T-helper 17 cell (primary cell): ENCODE measurements at places on chromosomes 11 and 22. TPM values are rescaled to one million over a fixed set of nuclear protein-coding genes. Genes with fewer than 3 reads are reported as not detected.

DNA sequence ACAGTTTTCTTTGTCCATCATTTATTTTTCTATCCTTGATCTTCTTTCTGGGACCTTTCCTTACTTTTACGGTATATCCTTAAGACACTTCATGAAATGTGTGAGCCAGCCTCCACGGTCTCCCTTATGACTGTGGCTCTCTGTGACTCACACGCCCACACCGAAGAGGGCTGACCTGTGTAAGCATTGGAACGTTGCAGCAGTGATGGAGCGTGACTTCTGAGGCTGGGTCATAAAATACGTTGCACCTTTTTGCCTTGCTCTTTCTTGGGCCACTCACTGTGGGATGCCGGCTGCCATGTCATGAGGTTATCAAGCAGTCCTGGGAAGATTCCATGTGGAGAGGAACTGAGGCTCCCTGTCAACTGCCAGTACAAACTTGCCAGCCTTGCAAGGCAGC, 96.3 kb upstream of the RAB1B start:
- H3K4me3 ChIP-seq, result no peak overlapping the region
- H3K4me1 ChIP-seq, result peaks cover 22% of the 10 kb centered on the region
- DNase-seq, result no peak

DNA sequence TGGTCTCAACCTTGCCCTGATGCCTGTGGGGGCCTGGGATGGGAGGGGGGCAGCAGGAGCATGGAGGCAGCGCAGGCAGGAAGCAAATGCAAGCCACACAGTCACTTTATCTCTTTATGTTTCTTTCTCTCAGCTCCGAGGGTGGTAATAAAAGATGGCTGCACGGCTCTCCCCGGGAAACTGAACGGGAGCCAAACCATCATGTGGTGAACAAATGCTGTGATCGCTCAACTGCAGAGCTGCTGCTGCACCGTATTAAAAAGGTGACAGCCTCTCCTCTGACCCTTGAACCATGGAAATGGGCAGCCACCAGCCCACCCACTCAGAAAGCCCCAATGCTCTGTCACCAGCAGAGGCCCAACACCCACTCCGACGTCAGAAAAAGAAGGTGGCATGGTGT, 110.0 kb downstream of the TIMP3 start:
- H3K4me1 ChIP-seq, result no peaks in the 10 kb centered on the region
- peaks cover 8% of the 10 kb centered on the region for H3K27me3 ChIP-seq
- no peak overlapping the region for H3K4me3 ChIP-seq

TRIM49 gene
- total RNA-seq, result not detected

DNA sequence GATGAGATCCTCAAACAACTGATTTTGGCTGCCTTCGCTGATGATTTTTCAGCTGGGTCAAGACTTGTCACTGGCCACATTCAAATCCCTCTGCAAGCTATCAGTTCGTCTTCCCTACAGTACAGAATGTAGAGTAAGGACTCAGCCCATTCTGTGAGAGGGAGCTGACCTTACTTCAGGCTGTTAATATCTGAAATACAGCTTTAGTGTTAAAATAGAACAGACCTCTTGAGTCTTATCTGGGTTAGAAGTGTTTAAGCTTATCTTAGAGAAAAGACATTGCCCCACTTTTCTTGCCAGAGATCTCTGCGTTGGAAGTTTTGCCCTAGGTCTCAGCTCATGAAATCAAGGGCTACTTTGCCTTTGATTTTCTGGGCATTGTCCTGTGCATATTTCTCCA, 383.4 kb upstream of the LARGE1 start:
- H3K27ac ChIP-seq, result no peak overlapping the region
- H3K36me3 ChIP-seq, result no peaks in the 10 kb centered on the region
- no peaks in the 10 kb centered on the region for H3K27me3 ChIP-seq
- H3K4me3 ChIP-seq, result no peak overlapping the region

DNA sequence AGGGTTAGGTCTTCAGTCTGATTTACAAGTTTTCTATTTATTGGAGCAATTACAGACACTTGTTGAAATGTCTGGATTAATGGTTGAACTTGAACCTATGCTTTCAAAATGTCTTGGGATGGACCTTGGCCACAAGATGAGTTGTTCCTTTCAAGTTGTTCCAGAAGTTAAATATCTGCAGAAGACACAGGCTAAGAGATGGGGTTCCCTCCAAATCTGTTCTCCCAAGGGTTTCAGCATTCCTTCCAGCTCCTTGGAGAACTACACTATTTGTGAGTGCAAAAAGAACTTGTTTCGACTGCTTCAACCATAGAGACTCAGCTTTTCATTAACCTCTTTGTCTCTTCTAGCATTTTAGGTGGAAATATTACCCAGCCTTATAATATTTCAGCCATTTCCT, 189.0 kb upstream of the BLID start:
- H3K27me3 ChIP-seq, result peaks cover 22% of the 10 kb centered on the region
- DNase-seq, result no peak
- H3K27ac ChIP-seq, result no peak overlapping the region
- H3K36me3 ChIP-seq, result no peaks in the 10 kb centered on the region

DNA sequence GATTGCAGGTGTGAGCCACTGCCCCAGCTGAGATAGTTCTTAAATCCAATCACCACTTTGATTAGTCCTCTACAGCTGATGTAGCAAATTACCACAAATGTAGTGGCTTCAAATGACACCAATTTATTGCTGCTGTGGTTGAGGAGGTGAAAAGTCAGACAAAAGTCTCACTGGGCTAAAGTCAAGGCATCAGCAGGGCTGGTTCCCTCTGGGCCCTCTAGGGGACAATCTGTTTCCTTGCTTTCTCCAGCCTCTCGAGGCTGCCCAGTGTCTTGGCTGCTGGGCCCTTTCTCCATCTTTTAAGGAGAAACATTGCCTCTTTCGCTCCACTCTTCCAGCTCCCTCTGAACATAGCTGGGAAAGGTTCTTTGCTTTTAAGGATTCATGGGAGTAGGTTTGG, 50.5 kb upstream of the SHANK2 start:
- H3K27me3 ChIP-seq, result peaks cover 62% of the 10 kb centered on the region
- H3K4me3 ChIP-seq, result no peak overlapping the region
- H3K4me1 ChIP-seq, result peaks cover 5% of the 10 kb centered on the region
- no peaks in the 10 kb centered on the region for H3K36me3 ChIP-seq
- no peak overlapping the region for H3K27ac ChIP-seq
- no peak for DNase-seq

DNA sequence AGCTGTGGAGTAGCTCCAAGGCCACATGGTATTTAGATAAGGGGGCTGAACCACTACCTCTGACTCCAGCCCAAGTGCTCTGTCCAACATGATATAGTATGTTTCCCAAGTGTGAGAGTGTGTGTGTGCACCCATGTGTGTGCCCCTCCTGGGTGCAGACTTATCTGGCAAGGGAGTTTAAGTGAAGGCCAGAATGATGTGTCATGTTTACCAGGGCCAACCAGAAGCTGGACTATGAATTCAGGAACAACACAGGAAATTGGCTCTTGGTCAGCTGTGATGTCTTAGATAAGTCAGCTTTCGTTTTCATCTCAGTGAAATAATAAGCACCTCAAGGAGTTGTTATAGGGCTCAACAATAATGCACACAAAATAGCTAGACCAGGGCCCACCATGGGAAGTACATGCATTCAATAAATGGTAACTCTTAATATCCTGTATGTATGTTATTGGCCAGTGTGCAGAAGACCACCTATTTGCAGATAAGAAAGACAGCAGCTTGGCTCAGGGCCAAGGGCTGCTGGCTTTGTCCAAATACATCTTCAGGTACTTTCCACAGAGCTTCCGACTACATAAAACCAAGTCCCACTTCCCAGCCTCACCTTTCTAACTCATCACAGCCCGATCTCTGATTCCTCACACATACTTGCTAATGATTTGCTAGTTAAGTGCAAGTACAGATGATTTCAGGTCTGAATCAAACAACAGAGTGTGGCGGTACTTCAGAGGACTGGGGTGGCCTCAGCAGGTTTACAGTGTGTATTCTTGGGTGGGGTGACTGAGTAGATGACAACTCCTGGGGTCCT, 120.9 kb downstream of the ME3 start:
- no peak overlapping the region for H3K4me3 ChIP-seq
- no peak for DNase-seq
- peaks cover 2% of the 10 kb centered on the region for H3K36me3 ChIP-seq
- no peak overlapping the region for H3K27ac ChIP-seq
- no peaks in the 10 kb centered on the region for H3K4me1 ChIP-seq
- H3K27me3 ChIP-seq, result no peaks in the 10 kb centered on the region

- H3K4me3 ChIP-seq, result no peak overlapping the region
- DNase-seq, result no peak
- H3K36me3 ChIP-seq, result no peaks in the 10 kb centered on the region
- H3K4me1 ChIP-seq, result peaks cover 4% of the 10 kb centered on the region
Observed at GRCh38 chr22:17131686-17132085, 10.5 kb upstream of the TMEM121B start.

GRCh38 chr11:111696556-111696955, 69.6 kb downstream of the PPP2R1B start:
- peaks cover 2% of the 10 kb centered on the region for H3K36me3 ChIP-seq
- no peak overlapping the region for H3K27ac ChIP-seq

GRCh38 chr11:59918987-59919589, 19.1 kb upstream of the OOSP1 start:
- H3K27ac ChIP-seq, result no peak overlapping the region
- H3K4me1 ChIP-seq, result no peaks in the 10 kb centered on the region
- no peaks in the 10 kb centered on the region for H3K27me3 ChIP-seq
- no peaks in the 10 kb centered on the region for H3K36me3 ChIP-seq
- no peak for DNase-seq

- H3K27me3 ChIP-seq, result peaks cover 6% of the 10 kb centered on the region
- peaks cover 3% of the 10 kb centered on the region for H3K4me1 ChIP-seq
- DNase-seq, result no peak
- H3K4me3 ChIP-seq, result peak overlapping the region; percentile 41
Observed at GRCh38 chr22:30882184-30882717, 86.3 kb downstream of the MORC2 start.

SCUBE1 gene
- not detected for total RNA-seq

RNH1 gene
- total RNA-seq, result 108 TPM

P2RX6 gene
- total RNA-seq, result 1.0 TPM

- DNase-seq, result no peak
- peaks cover 15% of the 10 kb centered on the region for H3K4me1 ChIP-seq
- H3K27ac ChIP-seq, result no peak overlapping the region
- H3K36me3 ChIP-seq, result peaks cover 2% of the 10 kb centered on the region
- H3K4me3 ChIP-seq, result peak overlapping the region; percentile 90
Observed at GRCh38 chr11:76209375-76209972, 3.2 kb upstream of the WNT11 start.

- no peak overlapping the region for H3K4me3 ChIP-seq
- no peaks in the 10 kb centered on the region for H3K36me3 ChIP-seq
- H3K27me3 ChIP-seq, result peaks cover 45% of the 10 kb centered on the region
- H3K4me1 ChIP-seq, result no peaks in the 10 kb centered on the region
- no peak for DNase-seq
Observed at GRCh38 chr11:8368194-8368593, 104.5 kb upstream of the LMO1 start.

DDI1 gene
- not detected for total RNA-seq

DNA sequence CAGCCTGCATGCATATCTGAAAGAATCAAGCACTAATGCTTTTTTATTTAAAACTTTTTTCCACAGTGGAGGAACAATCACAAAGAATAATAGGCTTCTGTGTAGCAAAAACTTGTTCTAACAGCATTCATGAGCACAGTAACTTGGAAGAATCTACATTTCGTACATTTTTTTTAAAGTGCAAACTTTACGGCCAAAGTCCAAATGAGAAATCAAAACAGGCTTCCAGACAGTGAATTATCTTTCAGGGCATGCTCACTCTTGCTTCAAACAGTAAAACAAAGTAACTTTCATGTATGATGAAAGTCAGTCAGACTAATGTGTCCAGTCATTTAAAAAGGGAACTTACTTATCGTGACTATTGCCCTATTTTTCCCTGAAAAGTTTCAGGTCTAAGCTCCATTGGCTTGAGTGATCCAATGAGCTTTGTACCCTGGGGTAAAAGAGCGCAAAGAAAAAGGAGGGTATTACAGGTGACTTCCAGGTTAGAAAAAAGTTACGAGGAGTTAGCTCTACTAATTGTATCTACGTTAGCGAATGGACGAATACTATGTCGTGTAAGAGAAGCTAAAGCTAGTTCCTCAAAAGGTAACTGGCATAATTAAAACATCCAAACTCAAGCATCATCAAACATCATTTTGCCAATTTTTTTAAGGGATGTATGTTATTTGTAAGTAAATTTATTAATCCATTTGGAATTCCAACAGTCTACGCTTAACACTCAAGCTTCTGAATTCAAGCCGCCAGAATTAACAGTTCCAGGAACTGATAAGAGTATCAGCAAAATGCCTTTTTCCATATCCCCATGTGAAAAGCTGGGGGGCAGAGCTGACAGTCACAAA, 1.7 kb downstream of the PICALM start:
- H3K4me3 ChIP-seq, result peak overlapping the region; percentile 100
- H3K36me3 ChIP-seq, result peaks cover 8% of the 10 kb centered on the region

RBM14 gene
- total RNA-seq, result 398 TPM

OR52I1 gene
- not detected for total RNA-seq

DNA sequence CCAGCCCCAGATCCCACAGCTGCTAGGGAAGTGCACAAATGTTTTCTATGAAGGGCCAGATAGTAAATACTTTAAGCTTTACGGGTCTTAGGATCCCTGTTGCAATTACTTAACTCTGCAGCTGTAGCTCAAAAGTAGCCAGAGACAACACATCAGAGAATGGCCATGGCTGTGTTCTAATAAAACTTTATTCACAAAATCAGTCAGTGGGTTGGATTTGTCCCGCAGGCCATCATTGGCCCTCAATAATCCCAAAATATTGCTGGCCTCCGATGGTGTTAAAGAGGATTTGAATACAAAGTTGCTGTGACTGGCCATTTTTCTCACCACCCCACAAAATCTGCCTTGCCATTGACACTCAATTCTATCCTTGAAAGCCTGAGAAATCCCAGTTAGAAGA, 49.6 kb downstream of the ISX start:
- H3K27me3 ChIP-seq, result peaks cover 31% of the 10 kb centered on the region
- no peak overlapping the region for H3K4me3 ChIP-seq
- no peaks in the 10 kb centered on the region for H3K4me1 ChIP-seq
- H3K27ac ChIP-seq, result no peak overlapping the region
- H3K36me3 ChIP-seq, result no peaks in the 10 kb centered on the region

- H3K27ac ChIP-seq, result no peak overlapping the region
- no peaks in the 10 kb centered on the region for H3K27me3 ChIP-seq
- DNase-seq, result no peak
- H3K36me3 ChIP-seq, result no peaks in the 10 kb centered on the region
- H3K4me3 ChIP-seq, result no peak overlapping the region
- H3K4me1 ChIP-seq, result no peaks in the 10 kb centered on the region
Observed at GRCh38 chr11:92455210-92455790, 230.7 kb downstream of the FAT3 start.

GRCh38 chr22:36830601-36831000, 13.8 kb upstream of the PVALB start:
- peak overlapping the region; percentile 69 for H3K4me3 ChIP-seq
- peaks cover 2% of the 10 kb centered on the region for H3K36me3 ChIP-seq
- peaks cover 55% of the 10 kb centered on the region for H3K27me3 ChIP-seq
- peak overlapping the region; percentile 21 for H3K27ac ChIP-seq

HSPB2 gene
- not detected for total RNA-seq

RAB3IL1 gene
- total RNA-seq, result not detected
